ENCODE measurements at places on chromosomes 7 and 10.
A peak's percentile ranks its signal among the peaks of the same experiment; 100 is the strongest.

- DNase-seq, result no peak
Observed at GRCh38 chr7:151889406-151890354, 12.8 kb upstream of the PRKAG2 start.

- DNase-seq, result no peak
Observed at GRCh38 chr10:131936294-131936693, 35.5 kb downstream of the PPP2R2D start.

GRCh38 chr10:123669886-123670285, 3.7 kb downstream of the GPR26 start:
- no peak for DNase-seq

DNA sequence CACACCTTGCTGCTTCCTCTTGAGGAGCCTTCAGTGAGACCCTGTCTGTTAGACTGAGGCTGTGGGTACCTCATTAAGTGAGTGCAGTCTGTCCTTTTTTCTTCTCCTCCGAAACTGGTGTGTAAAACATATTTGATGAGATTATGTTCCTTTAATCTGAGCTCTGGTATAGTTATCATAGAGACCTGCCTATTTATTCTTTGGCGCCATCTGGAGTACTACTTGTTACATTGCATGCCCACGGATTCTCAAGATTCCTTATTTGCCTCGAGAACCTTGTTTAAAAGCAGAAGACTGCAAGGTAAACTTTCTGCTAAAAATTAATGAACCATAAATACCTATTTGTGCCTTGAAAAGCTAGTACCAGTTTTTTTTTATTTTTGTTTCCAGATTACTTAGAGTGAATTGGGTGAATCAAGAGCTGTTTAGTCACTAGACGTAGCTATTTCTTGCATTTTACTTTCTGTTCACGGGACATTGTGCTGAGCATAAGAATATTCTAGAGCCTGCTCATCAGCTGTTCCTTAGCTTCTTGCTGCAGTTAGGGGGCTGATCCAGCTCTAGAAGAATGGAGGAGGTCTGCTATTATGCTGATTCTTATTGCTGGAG, 16.9 kb upstream of the STMP1 start:
- peak; percentile 72 for DNase-seq

DNA sequence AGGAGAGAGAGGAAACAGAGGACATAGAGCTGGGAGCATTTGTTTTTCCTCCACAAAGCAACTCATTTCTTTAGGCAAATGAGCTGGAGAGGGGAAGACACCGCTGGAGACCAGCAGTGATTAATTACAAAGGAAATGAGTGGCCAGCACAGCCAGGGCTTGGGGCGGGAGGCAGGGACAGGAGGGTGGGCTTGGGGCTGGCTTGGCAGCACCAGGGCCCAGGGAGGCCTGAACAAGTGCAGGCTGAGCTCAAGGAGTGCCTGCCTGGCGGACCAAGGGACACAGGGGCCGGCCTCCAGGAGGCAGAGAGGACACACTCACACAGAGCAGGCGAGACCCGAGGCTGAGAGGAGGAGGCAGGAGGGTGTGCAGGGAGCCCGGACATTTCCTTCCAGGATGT, 149.0 kb upstream of the UNC5B start:
- no peak for DNase-seq

- DNase-seq, result no peak
Observed at GRCh38 chr10:91779011-91779605, 19.1 kb upstream of the TNKS2 start.
